ENCODE measurements at places on chromosomes 13 and 19. TPM values are rescaled to one million over a fixed set of nuclear protein-coding genes. Genes with fewer than 3 reads are reported as not detected.

SBK2 gene
- not detected for total RNA-seq

COX6B2 gene
- 0.64 TPM for total RNA-seq

ZNF208 gene
- 0.48 TPM for total RNA-seq

ARL11 gene
- total RNA-seq = 0.24 TPM

CYP2A7 gene
- not detected for total RNA-seq

NCCRP1 gene
- total RNA-seq = 4.8 TPM

CYP2A6 gene
- not detected for total RNA-seq

HCST gene
- total RNA-seq = not detected

ZNF534 gene
- total RNA-seq = not detected

CERS1 gene
- total RNA-seq = 0.72 TPM

MTUS2 gene
- total RNA-seq = under 0.01 TPM

ZNF726 gene
- total RNA-seq = 1.2 TPM

C13orf42 gene
- total RNA-seq = not detected

CDX2 gene
- total RNA-seq = not detected

CCNA1 gene
- 61.6 TPM for total RNA-seq

FBXO27 gene
- total RNA-seq = 9.6 TPM

MEDAG gene
- total RNA-seq = not detected

NLRP9 gene
- total RNA-seq = not detected

C19orf33 gene
- 263 TPM for total RNA-seq

ZNF561 gene
- total RNA-seq = 42.2 TPM

RFXANK gene
- 45.4 TPM for total RNA-seq

ZNF560 gene
- 0.72 TPM for total RNA-seq

All from tracheal epithelial cell (primary cell).